EH (cell line): ENCODE measurements at places on chromosomes 6 and 20.

DNA sequence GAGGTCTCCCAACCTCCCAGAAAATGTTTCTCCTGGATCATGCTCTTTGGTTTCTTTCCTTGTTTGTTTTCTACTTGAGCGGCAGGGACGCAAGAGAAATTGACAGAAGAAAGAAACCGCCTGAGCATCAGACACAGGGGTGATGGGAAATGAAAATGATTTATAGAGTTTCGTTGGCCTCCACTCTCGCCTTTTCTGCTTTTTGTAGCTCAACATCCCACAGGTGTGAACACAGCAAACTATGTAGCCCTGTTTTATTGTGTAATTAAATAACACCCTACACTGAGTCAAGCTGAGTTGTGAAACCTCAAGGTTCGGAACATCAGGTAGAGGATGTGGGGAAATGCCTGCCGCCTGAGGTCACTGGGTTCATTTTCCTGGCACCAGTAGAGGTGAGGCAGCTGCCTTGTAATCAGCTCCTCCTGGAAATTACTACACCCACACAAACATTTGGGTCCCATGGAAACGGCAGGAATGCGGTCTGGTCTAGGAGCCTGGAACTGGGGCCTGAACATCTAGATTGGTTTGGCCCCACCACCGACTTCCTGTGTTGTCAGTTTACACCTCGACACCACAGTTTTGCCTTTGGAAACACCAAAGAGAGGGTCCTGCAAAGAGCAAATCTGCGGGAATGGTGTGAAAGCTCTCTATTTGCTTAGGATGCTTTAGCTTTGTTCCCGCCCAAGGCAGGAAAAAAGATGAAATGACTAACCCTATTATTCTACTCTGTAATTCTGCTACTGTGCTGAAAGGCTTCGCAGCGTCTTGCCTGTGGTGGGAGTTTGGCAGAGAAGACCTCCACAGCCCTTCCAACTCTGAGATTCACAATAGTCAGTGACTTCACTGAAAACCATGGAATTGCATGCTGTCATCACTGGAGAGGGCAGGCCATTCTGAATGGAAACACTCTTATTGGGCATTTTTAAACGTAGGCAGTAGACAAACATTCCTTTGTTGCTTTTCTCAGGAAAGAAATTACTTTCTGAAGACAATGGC lies 53.0 kb downstream of the ADAT2 start:
- peak; percentile 77 for DNase-seq

- DNase-seq, result peak; percentile 22
Observed at GRCh38 chr6:5179917-5180316, 80.8 kb downstream of the LYRM4 start.

DNA sequence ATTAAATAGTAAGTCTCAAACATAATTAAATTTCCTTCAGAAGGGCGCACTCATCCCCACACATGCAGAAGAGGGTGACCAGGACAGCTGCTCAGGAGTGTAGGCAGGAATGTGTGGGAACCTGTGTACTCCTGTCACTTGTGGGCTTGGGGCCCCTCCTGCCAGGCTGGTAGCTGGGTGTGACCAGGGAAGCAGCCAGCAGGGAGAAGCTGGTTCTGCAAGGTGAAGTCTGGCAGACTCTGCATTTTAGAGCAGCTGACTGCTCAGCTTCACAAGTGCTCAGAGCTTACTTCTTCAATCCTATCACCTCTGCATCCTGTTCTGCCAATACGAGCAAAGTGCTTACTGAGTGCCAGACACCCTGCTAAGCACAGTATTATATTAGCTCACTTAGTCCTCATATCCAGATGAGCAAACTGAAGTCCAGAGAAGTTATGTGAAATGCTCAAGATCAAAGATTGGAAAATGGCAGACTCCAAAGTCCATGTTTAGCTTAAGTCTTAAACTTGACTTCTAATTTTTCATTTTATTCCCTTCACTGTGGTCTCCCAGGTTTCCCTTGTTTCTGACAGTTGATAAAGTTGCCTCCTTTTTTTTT lies 27.9 kb downstream of the ELMO2 start:
- DNase-seq, result no peak

- no peak for DNase-seq
Observed at GRCh38 chr20:61257611-61258010, 5.5 kb downstream of the CDH4 start.

DNA sequence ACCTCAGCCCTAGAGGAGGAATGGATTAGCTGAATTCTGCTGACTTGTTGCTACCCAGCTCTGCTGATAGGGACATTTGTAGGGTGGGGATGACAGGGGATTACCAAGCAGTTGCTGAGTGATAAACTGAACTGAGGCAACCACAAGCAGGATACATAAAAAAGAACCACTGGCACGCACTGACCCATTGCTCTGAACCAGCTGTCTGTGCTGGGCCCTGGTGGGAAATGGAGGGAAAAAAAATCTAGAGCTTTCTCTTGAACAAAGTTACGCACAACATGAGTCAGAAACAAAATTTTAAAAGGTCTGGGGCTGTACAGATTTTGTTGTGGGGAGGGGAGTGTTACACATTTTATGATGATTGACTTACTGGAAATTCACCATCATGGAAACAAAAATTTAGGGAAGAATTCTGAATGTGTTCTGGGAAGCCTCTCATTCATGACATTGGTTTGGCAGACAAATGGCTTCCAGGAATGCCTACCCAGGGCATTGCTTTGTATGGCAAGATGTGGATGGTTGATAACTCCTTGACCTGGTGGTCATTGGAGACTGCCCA lies 37.7 kb downstream of the FOXO3 start:
- peak; percentile 88 for DNase-seq

DNA sequence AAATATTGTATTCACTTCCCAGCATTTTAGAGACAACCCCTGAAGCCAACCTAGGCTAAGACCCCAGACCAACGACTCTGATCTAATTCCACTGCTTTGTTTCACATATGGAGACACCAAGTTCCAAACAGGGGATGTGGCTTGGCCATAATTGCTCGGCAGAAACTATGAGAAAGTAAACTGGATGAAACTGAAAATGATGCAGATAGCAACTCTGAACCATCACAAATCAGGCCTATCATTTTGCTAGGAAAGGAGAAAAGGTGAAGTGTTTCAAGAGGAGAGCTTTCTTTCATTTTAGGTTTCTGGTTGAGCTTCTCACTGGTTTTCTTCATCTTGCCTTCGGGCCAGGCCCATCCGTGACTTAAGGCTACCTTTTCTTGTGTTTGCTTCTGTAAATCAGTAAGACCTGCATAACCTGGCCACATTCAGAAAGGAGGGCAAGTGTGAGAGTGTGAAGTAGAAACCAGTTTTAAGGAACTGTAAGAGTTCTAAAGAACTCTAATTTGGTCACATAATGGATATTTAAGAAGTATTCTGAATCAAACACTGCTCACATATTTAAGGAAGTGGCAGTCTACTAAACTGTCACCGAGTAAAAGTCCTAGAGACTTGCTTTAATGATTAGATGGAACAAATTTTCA lies 105.8 kb downstream of the BACH2 start:
- DNase-seq, result no peak

DNA sequence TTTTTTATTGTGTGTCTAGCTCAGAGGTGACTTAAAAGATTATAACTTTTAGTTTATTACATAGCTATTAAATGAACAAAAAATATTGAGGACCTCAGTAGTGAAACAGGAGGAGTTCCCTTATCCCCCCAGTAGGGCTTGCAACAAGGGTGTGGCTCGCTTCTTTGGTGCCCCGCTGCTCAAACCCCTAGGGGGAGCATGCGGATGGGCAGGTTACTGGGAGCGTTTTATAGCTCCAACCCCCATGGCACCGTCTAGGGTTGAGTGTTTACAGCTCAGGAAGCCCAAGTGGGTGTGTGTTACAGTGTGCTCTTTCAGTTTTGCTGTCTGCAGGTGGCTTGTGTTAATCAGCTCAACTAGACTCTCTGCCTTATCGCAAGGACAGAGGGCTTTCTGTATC lies 1513.7 kb downstream of the GRIK2 start:
- no peak for DNase-seq

GRCh38 chr6:19210849-19211590 lies 626.1 kb upstream of the ID4 start:
- no peak for DNase-seq

DNA sequence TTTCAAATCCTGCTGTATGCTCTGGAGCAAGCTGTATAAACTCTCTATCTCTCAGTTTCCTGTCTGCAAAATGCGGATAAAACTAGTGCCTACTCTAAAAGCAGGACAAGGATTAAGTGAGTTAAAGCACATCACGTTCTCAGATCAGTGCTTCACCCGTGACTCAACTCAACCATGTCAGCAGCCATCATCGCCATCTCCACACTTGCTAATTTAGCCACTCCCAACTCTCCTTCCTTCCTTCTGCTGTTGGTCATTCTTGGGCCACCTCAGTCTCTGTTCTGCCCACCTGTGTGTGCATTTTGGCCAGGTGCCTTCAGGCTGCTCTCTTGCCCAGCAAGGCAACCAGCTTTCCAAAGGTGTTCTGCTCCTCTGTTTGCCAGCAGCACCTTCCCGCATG lies 260.0 kb upstream of the CDYL start:
- no peak for DNase-seq

- DNase-seq, result peak; percentile 0
Observed at GRCh38 chr20:19079536-19080299, 132.7 kb upstream of the SLC24A3 start.

DNA sequence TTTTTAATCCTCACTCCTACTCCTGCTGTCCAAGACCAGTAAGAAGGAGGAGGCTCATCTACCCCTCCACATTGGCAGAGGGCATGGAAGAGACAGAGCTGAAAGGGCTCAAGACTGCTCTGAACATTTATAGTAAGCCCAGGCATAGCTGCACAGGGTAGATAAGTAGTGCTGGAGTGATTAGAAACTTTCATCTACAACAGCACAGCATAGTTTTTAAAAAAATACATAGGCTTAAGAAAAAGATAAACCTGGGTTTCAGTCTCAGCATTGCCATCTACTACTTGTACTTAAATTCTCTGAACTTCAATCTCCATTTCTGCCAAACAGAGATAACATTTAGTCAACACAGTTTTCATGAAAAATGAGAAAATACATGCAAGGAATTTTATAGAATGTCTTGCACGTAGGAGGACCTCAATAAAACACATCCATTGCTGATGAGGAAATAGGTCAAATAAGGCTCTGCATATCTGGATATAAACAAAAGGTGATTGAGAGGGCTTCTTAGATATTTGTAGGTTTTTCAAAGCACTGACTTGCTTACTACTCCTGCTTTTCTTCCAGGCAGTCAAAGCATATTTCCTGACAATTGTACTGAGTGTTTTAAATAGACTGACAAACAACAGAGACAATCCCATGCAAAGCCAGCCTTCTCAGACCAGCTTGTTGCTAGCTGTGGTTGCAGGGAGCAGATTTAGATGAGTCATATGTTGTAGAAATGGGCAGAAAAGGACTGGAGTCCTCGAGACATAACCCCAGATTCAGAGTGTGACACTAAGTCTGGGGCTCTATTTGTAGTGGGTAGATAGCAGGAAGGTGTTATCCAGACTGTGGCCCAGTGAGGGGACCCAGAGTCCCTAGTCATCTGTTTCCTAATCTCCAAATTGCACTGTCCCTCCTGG lies 107.4 kb upstream of the TAB2 start:
- peak; percentile 55 for DNase-seq
